ENCODE measurements at places on chromosomes 11 and 22.

- DNase-seq, result peak; percentile 14
Measured at GRCh38 chr11:98710986-98711385, 309.8 kb upstream of the CNTN5 start.

- DNase-seq, result no peak
Measured at GRCh38 chr11:130729678-130730300, 186.5 kb downstream of the SNX19 start.

DNA sequence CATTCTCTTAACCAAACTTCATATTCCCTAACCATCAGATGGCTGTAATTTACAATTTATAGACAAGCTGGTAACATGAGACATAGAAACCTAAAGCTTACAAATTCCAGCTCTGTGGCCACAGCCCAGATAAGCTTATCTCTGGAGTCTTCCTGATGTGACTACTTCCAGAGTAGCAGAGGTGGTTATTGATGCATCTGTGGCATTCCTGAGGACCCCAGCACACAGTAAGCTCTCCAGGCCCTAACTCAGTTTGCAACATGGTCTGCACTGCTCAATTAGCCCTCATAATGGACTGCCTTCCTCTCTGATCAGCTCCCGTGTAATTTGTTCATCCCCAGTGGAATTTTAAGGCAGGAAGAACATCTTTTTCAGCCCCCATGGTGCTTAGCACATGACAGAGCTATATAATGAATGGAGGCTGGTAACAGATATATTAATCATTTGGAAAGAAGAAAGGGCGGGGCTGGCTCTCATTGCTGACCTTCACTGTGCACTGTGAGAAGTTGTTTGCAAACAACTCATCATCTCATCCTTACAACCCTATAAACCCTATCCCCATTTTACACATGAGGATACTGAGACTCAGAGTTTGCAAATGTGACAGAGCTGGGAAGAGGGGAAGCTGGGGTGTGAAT lies 30.1 kb upstream of the KCNJ11 start:
- DNase-seq, result no peak

DNA sequence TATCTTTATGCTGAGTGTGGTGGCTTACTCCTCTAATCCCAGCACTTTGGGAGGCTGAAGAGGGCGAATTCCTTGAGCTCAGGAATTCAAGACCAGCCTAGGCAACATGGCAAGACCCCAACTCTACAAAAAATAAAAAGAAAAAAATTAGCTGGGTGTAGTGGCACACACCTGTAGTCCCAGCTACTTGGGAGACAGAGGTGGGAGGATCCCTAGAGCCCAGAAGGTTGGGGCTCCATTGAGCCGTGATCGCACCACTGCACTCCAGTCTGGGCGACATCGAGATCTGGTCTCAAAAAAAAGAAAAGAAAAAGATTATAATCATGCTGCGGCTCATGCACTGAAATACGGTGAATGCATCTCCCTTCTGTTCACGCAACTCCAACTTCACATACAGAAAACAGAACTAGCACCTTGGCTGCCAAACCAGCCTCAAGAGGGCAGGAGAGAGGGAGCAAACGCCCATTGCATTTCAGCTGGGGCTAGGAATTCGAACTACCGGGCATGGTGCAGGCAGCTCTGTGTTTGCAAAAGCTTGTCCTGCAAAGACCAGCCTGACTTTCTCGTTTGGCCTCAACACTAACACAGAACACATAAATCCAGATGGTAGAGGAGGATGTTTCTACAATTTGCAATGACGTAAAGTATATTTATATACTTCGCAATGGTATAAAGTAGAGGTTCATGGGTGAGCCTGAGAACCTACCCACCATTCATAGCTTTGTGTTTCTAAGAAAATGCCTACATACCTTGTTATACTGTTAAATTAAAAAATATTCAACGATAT lies 6.3 kb upstream of the SYNGR1 start:
- DNase-seq, result peak; percentile 82

- DNase-seq, result no peak
Measured at GRCh38 chr11:111305876-111306275, 7.5 kb downstream of the POU2AF3 start.

- no peak for DNase-seq
Measured at GRCh38 chr11:105130189-105130813, 9.3 kb downstream of the CARD18 start.

DNA sequence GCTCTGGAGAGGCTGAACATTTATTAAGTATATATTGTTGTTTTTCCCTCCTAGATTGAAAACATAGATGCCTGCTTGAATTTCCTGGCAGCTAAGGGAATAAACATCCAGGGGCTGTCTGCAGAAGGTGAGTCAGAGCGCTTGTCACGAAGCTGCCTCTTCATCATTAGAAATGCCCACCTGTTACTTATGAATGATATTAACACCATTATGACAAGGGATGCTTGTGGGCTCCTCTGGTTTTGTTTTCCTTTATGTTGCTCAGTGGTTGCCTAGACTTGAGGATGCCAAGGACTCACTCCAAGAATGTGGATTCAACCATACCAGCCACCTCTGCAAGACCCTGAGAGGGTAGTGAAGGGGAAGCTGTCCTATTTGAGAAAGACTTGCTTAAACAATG lies 156.2 kb downstream of the NAV2 start:
- DNase-seq, result no peak

DNA sequence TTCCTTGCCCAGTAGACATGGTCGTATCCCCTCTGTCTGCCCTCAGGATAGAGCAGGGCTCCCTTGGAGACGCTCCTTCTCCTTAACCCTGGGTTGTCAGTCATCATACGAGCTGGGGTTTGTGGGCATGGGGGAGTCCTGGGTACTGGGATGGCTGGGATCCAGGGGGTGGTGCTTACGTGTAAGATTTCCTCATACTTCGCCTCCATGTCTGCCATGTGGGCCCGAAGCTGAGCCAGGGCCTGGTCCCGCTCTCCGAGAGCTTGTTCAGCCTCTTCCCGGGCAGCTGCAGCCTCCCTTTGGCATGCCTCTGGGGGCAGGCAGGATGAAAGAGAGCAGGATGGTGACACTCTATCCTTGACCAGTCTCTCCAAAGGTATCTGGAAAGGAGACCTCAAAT lies 5.3 kb downstream of the NHERF4 start:
- no peak for DNase-seq

DNA sequence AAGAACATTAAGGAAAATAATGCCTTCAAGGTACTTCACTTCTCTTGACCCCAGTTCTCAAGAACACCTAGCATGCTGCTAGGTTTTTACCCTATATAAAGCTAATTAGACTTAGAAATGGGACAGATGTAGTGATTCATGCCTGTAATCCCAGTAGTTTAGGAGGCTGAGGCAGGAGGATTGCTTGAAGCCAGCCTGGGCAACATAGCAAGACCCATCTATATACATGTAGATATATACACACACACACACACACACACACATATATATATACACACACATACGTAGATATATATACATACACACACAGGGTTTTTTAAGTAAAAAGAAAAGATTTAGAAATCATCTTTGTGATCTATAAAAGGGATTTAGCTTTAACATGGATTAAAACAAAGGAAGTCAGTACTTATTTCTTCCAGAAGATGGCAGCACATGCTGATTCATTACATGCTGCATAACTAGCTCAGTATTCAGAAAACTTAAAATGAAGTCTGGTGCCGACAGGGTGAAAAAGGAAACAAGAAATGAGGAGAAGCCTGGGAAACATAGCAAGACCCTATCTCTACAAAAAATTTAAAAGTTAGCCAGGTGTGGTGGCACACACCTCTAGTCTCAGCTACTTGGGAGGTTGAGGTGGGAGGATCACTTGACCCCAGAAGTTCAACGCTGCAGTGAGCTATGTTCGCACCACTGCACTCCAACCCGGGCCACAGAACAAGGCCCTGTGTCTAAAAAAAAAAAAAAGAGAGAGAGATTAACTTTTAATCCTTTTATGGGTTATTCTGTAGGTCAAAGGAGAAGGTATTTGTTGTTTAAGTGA lies 28.5 kb upstream of the RBX1 start:
- DNase-seq, result peak; percentile 88

DNA sequence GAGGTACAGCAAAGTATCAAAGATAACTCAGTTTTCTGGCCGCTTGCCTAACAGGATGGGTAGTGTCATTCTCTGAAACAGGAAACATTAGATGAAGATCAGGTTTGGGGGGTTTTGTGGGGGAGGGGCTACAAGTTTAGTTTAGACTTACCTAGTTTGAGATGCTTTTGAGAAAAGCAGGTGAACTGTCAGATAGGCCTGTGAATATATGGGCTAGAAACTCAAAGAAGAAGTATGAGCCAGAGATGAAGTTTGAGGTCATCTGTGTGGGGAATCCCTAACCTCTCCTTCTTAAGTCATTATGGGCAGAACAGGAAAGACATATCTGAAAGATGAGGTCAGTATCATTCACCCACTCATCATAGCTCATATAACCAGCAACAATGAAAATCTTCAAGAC lies 11.9 kb downstream of the HOATZ start:
- DNase-seq, result no peak

- no peak for DNase-seq
Measured at GRCh38 chr11:64531906-64532312, 59.1 kb upstream of the SLC22A12 start.
